Renal cortical epithelial cell (primary cell): ENCODE measurements at places on chromosomes 7 and 10.

DNA sequence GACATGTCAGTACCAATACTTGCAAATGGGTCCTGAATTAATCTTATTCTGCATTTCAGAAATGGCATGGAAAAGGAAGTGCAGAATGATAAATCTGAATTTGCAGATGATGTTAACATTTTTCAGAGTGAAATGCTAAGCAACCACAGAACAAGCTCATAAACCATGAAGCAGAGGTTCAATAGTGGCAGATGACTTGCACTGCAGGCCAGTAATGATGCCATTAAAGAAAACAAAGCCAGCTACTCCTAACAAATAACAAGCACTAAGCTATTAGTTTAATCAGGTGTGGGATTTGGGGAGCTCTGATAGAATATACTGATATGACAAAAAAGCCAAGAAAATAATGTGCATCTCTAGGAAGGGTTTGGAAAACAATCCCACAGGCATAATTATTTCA, 85.4 kb downstream of the FAM13C start:
- DNase-seq, result no peak

GRCh38 chr10:3217301-3217700, 44.7 kb upstream of the PITRM1 start:
- DNase-seq, result peak; percentile 45

DNA sequence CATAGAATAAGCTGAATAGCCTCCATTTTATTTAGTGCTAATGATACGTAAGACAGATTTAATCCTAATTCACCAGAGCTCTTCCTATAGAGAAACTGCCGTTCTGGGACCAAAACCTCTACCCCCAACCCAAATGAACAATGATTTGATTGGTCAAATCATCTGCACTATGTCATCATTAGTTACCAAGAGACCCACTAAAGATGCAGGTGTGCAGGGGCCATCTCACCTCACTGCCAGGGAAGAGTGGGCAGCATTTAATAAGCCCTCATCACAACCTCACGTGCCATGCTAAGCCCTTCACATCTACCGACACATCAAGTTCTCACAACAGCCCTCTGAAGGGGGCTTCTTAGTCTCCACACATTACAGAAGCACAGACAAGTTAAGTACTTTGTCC, 87.0 kb downstream of the VIPR2 start:
- no peak for DNase-seq

DNA sequence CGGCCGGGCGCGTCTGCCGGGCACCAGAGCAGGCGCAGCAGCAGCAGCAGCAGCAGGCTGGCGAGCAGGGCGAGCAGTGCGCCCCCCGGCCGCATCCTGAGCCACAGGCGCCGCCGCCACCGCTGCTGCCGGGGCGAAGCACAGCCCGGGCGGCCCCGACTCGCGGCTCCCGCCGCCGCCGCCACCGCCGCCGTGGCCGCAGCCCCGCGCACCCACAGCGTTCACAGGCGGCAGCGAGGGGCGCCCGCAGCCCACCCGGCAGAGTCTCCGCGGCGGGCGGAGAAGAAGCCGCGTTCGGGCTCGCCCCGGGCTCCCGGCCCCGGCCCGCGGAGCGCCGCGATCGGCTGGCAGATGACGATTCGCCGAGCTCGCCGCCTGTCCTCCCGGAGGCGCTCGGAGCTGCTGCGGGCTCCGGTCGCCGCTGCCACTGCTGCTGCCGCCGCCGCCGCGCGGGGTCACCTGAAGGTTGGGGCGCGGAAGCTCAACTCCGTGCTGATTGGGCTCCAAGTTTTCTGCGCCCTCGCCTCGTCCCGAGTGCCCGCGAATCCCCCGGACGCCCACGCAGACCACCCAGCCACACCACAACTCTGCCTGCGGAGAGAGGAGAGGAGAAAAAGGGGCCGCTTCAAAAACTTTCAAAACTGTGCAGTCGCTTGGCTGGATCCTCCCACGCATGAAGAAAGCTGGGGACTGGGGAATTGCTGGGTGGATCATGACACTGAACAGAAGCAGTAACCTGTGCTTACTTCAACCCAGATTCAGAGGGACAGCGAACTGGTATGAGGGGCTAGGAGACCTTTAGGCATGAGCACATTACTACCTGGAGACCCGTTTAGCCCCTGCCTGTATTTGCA, at the start of gene ST8SIA6:
Gene ST8SIA6, minus strand, starts transcription at position 435 of the 854 bp plus-strand sequence. Its CDS starts 340 bp downstream, at position 95.
- no peak for DNase-seq

- no peak for DNase-seq
These were observed 94.7 kb downstream of the DIP2C start for GRCh38 chr10:594584-595270.

DNA sequence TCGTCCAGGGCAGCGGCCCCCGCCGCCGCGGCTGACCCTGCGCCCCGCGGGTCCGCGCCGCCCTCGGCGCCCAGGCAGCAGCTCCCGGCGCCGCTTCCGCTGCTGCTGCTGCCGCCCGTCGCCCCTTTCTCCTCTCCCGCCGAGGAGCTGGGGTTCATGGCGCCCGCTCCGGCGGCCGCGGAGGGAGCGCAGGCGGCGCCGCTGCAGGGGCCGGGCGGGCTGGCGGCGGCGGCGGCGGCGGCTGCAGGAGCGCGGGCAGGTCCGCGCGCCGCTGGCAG, 286 bp downstream of the DGKI start:
- no peak for DNase-seq

DNA sequence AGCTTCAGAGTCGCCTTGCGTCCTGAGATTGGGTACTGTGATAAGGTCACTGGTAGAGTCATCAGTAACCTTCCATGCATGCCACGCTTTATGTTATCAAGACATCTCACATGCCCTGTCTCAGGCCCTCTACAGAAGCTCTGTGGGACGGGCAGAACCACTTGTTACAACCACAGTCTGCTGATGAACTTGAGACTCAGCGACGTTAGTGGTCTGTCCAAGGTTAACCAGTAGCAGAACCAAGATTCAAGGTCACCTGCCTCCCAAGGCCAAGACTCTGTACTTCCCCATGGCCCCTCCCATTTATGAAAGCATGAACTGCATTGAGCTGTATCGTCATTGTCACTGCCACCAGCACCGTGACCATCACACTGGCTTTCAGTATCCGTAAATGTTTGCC, 15.0 kb downstream of the IQCE start:
- no peak for DNase-seq

DNA sequence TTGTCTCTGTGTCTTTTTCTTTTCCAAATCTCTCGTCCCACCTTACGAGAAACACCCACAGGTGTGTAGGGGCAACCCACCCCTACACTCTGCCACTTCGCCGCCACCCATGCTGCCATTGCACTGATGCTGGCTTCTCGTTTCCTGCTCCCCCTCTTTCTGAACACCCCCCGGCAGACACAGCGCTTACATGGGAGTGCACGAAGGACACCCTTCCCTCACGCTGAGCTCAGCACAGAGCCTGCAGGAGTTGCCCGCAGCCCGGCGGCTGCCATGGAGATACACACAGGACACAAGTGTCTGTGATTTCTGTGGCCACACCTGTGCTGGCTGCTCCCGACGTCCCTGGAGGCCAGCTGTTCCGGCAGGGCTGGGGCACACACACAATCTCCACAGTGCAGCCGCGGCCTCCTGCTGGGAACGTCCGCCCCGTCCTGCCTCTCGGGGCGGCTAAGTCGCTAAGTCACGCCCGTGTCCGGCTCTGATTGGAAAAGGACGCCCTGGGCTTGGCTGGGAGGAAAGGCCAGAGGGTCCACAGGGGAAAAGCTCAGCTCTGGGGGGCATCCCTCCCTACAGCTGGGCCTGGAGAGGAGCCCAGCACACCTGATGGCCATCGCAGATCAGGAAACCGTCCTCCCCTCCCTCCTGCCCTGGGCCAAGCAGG, 349.8 kb downstream of the PTPRN2 start:
- DNase-seq, result no peak

DNA sequence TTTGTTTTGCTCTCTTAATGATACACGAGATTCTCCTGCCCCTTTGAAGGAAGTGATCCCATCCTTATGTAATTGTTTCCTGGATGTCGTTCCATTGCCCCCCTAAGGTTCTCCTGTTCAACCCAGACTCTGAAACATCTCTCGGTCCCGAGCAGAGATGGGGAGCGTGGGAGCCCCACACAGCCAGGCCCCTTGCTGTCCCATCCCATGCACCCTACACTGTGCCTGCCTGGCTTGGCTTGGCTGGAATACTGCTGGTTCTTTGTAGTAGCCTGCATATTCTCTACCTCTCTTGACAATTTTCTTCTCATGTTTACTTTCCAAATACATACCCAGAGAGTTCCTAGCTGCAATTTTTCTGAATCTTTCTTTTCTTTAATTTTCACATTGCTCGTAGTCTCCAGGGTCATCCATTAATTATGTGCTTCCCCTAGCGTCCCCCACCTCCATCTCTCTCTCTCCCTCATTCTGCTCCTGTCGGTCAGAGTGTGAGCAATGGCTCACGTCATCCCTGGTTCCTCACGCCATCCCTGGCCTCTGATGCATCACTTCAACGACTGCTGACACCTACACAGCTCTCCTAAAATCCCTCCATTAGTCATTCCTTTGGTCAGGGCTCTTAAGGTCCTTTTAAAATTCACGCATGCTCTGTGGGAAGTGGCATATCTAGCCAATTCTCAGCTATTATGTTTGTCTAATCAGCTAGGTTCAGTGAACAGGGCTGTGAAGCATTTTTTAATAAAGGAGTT, 32.5 kb upstream of the GPR158 start:
- no peak for DNase-seq
